ENCODE measurements at places on chromosomes 12 and 14.

GRCh38 chr14:36619853-36620252, 37.4 kb upstream of the NKX2-8 start:
- DNase-seq: no peak

DNA sequence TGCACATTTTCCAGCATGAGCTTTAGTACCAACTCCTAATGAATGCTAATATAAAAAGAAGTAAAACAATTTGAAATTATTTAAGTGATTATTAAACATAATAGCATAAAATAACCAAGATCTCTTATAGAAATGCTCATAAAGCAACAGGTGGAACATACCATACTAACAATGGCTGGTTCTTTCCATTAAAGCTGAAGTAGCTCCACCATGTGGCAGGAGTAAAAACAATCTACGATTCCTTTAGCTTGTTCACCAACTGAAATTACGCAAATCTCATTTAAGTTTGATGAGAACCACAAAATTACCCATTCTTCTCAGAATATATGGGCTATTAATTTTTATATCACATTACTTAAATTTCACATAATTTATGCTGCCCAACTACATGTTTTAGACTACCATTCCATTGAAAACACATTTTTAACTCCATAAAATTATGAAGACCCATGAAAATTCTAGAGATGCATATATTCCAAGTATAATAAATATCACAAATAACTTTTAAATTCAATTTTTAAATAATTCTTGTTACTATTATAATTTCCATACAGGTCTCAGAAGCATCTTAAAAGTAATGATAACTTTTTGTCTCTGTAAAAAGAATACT, 213.6 kb downstream of the DAD1 start:
- DNase-seq: no peak

DNA sequence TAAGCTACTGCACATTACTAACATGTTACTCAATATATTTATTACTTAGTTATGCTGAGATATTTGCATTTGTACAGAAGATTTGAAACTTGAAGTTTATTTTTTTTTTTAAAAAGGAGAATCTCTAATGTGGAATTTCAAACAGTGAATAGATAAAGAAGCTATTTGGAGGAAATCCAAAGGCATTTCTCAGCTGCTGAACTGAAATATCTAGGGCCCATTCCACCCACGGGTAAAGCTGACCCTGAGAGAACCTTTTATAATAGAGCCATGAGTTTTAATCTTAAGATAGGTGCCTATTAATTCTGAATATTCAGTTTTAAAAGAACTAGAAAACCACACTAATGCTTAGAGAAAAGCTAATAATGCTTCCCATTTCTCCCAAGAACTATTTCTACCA, 225.4 kb upstream of the CAND1 start:
- DNase-seq: no peak

- no peak for DNase-seq
Observed at GRCh38 chr12:99771659-99772058, 124.1 kb downstream of the GARIN6 start.

DNA sequence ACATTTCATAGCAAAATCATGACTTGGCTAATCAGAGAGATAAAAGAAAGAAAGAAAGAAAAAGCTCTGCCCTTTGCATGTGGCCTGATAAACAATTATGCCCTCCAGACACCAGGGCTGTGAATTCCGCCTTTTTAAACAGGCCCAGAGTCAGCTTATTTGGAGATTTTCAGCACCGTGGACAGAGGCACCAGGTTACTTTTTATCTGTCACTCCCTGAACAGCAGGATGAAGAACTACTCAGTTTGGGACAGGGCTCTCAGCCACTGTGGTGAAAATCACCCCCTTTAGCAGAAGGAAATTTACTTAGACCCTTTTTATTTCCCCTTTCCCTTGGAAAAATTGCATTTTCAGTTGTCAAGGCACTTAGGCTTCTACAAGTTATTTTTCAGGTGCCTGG, 359.9 kb downstream of the NRXN3 start:
- DNase-seq: no peak

- peak; percentile 43 for DNase-seq
Observed at GRCh38 chr14:65229748-65230728, 127.7 kb upstream of the MAX start.

GRCh38 chr12:106285982-106286381, 16.6 kb upstream of the TCP11L2 start:
- no peak for DNase-seq

GRCh38 chr12:62656591-62657362, 190.2 kb downstream of the MON2 start:
- DNase-seq: no peak

DNA sequence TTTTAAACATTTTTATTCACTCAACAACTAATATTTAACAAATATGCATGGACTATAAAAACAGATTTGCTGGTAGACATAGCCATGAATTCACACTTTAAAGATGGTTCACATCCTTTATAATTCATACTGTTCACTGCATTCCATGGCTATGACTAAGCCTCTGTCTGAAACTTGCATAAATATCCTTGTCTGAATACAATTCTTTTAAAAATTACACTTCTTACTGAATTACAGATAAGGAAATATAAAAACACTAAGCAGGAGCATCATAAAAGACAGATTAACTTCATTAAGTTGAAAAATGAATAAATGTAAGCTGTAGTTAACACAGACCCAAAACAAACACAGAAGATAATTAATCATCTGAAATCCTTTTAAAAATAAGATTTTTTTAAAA, 53.8 kb downstream of the GXYLT1 start:
- DNase-seq: no peak

- DNase-seq: no peak
Observed at GRCh38 chr12:58381546-58381945, 440.2 kb downstream of the ATP23 start.

DNA sequence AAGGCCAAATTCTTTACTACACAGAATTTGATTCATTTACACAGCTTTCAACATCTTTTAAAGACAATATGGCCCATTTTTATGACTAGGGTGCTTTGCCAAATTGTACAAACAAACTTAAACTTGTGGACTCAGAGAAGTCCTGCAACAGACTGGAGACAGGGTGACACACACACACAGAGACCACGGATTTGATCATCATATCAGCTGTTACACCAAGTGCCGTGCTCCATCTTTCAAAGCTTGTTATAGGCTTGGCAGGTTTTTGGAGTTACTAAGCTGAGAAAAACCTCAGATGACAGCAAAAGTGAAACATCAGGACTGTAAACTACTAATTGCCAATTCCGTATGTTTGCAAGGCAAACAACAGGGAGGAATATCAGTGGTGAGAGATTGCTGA, 811.7 kb downstream of the GALC start:
- DNase-seq: no peak

GRCh38 chr12:74066476-74066875, 471.2 kb upstream of the ATXN7L3B start:
- no peak for DNase-seq

- DNase-seq: no peak
Observed at GRCh38 chr14:67557118-67557517, 24.0 kb downstream of the PLEKHH1 start.

GRCh38 chr12:105275997-105276733, 40.2 kb upstream of the APPL2 start:
- DNase-seq: no peak

- DNase-seq: no peak
Observed at GRCh38 chr14:59679872-59680271, 103.3 kb upstream of the CCDC175 start.

- no peak for DNase-seq
Observed at GRCh38 chr12:114384739-114385138, 21.2 kb downstream of the TBX5 start.

GRCh38 chr12:89636776-89637160, 71.9 kb downstream of the ATP2B1 start:
- no peak for DNase-seq

- DNase-seq: peak; percentile 88
Observed at GRCh38 chr14:106308839-106309389, 782.5 kb downstream of the TMEM121 start.

- DNase-seq: no peak
Observed at GRCh38 chr14:75454963-75455546, 27.2 kb downstream of the JDP2 start.
